ENCODE measurements at places on chromosomes 7 and 10.
A peak's percentile ranks its signal among the peaks of the same experiment; 100 is the strongest.

DNA sequence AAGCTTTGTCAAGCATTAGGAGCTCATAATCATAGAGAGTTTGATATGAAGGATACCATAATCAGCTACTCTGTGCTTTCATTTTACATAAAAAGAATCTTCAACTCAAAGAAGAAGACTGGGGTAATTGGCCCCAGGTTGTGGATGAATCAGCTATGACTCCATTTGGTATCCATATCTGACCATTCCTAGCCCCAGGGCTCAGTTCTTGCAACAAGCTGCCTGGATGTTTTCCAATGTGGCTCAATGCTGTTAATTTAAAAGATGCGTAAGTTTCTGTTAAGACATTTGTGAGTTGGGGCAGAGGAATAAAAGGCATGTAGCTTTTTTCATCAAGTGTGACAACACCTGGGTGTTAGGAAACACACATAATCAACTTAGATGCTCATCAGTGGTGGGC, 951.1 kb downstream of the NRG3 start:
- no peak for DNase-seq

GRCh38 chr10:3785851-3786271, 852 bp upstream of the KLF6 start:
- peak; percentile 33 for DNase-seq

DNA sequence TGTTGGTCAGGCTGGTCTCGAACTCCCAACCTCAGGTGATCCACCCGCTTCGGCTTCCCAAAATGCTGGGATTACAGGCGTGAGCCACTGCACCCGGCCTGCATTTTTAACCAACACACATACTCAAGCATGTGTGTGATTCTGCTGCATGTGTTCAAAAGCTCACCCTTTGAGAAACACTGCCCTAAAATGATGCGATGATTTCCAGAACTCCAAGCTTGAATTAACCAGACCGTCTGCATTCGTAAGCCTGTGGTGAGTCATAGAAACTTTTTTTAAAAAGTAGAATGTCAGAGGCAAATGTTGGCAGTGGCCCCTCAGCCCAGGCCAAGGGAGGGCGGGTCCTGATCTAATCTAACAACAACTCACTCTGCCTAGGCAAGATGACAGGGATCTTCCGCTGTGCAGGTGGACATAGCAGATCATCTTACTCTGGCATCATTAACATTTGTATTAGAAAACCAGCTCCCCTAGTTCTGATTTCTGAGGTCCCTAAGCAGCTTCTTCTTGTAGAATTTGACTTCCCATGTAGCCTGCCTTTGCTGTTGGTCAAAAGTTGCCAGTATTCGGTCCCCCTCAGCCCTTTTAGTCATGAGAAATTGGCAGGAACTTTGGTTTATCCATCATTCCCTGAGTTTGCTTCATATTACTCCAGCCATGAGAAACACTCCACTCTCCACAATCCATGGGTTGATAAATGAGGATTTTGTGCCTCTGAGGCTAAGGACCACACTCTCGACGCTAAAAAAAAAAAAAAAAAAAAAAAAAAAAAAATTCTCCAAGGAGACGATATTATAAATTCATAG, 190.4 kb downstream of the SKIDA1 start:
- DNase-seq, result no peak

- no peak for DNase-seq
Observed at GRCh38 chr10:107450056-107450455, 285.6 kb upstream of the SORCS1 start.

DNA sequence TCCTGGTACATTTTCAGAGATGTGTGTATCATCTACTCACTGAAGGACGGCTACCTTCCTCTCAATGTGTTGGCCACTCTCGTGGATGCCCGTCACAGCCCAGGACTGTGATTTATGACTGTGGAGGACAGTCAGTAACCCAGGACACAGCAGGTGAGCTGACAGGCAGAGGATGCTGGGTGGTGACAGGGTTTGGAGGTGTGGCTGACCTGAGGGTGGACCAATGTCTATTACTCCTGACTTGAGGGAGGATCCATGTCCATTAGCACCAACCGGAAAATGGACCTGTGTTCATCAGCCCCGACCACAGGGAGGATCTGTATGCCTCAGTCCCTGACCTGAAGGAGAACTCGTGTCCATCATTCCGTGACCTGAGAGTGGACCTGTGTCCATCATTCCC, 96.1 kb downstream of the ADCY1 start:
- no peak for DNase-seq

DNA sequence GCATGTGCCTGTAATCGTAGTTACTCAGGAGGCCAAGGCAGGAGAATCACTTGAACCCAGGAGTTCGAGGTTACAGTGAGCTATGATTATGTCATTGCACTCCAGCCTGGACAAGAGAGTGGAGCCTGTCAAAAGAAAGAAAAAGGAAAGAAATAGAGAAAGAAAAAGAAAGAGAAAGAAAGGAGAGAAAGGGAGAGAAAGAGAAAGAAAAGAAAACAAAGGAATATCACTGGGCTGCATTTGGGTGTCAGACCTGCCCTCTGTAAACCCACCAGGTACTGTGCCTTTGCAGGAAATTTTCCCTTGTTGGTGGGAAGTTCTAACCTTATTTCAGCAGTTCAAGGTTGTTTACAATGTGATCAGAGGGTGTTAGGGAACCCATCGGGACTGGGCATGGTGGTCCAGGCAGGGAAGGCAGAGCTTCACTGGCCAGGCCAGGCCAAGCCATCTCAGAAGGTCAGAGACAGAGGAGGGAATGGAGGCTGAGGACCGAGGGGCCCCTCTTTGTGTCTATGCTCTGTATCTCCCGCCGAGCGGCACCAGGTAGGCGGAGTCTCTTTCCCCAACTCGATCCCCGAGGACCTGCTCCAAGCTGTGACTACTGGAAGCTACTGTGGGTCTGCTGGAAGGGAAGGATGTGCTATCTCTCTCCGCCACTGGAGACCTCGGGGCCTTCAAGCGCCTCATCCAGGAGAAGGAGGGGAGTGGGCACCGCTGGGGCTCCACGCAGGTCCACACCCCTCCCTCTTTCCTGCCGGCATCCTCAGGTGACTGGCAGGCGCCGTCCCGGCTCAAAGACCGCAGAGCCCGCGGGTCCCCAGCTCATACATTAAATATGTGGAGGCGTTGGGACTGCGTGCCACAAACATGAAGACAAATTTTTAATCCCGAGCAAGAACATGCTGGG, 15.2 kb upstream of the KAZALD1 start:
- DNase-seq, result no peak

DNA sequence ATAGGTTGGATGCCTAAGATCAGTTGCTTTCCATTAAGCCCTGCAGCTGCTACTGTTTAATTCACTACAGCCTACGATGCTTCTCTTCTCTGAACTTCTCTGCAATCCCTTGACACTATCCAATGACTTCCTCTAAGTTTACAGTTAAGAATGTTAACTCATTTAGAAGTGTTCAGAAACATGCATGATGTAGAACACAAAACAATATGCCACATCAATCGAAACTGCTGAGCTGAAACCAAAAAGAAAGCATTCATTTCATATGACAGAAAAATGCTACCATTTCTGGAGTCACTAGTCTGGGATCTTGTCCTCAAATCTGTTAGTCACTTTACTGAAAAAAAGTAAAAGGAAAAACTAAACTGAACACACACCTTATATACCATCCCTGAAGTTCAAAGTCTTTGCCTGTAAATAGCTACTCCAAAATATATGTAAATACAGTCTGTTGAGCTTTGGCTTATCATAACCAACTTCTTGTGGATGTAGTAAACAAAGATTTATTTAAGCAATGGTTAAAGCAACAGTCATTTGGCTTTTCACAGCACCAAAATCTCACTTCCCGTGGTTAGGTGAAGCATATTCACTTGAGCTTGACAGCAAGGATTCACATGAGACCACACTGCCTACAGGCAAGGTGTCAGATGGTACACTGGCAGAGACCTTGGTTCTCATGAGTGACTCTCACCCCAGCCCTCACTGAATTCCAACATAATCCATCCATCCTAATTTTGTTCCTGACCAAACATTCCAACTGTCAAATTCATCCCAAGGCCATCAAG, 187.0 kb downstream of the PPP1R17 start:
- peak; percentile 28 for DNase-seq

- DNase-seq, result no peak
Observed at GRCh38 chr7:142894112-142894984, 8.8 kb upstream of the TRPV6 start.

GRCh38 chr7:72919256-72919775, 5.6 kb upstream of the POM121 start:
- no peak for DNase-seq

GRCh38 chr7:109926738-109927137, 1164.2 kb upstream of the LRRN3 start:
- DNase-seq, result no peak

DNA sequence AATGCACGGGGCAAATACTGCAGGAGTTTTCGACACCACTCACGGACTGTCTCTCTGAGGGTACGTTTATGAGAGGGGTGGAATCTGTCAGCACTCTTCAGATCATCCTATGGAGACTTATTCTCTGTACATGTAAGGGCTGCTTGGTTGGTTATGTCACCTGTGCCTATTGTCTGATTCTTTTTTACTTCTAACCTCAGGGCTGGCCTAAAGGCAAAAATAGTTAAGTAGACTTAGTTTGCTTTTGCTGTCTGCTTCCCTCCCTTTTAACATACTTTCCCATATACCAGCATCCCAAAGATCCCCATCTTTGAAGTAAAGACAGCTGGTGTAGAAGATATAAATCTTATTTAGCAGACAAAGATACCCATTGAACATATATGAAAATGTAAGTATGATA, 105.9 kb downstream of the PRKG1 start:
- no peak for DNase-seq

DNA sequence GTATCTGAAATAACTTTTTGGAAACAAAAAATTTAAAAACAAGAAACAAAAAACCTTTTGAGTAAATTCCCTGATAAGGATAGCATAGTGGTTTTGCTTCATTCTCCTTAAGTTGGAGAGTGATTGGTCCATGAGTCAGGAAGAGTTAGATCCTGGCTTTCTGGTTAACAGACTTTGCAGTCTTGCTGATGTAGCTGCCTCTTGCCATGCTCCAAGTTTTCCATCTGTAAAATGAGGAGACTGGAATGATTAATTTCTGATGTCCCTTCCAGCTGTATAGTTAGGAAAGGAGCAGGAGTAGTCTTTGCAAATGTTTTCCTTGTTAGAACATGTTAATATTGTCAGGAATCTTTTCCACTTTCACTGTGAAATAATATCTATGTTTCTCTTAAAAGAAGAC, 266.6 kb downstream of the DNAJB9 start:
- no peak for DNase-seq

GRCh38 chr7:42720991-42721796, 190.7 kb downstream of the C7orf25 start:
- DNase-seq, result no peak

- DNase-seq, result no peak
Observed at GRCh38 chr7:157358041-157358752, 21.4 kb downstream of the DNAJB6 start.

All from Kasumi-1 (cell line).